ENCODE measurements at places on chromosomes 11 and 22.
A peak's percentile ranks its signal among the peaks of the same experiment; 100 is the strongest.

DNA sequence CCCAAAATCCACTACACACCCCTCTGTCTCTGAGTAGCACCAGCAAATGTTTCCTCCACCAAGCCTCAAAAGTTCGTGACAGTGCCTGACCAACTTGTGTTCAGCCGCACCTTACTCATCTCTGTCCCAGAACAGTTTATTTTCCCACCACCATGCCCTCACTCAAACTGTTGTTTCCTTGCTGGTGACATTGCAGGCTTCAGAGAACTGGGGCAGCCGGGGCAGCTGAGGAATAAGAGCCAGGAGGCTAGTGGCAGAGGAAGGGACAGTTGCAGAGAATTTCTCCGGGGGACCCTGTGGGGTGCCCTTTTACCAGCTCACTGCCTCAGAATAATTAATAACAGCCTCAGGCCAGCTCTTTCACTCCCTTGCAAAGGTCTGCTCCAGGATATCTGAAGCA is 709 bp upstream of the KCNE3 start:
- DNase-seq = no peak

DNA sequence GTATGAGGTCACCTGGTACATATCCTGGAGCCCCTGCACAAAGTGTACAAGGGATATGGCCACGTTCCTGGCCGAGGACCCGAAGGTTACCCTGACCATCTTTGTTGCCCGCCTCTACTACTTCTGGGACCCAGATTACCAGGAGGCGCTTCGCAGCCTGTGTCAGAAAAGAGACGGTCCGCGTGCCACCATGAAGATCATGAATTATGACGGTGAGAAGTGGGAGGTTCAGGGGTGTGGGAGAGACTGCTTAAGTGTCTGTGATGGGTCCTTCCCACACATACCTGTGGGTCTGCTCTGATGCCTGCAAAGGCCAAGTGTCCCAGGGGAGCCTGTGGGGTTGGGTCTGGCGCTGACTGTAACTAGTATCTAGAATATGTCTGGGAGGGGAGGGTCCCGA is 3.9 kb downstream of the APOBEC3G start:
- DNase-seq = no peak

DNA sequence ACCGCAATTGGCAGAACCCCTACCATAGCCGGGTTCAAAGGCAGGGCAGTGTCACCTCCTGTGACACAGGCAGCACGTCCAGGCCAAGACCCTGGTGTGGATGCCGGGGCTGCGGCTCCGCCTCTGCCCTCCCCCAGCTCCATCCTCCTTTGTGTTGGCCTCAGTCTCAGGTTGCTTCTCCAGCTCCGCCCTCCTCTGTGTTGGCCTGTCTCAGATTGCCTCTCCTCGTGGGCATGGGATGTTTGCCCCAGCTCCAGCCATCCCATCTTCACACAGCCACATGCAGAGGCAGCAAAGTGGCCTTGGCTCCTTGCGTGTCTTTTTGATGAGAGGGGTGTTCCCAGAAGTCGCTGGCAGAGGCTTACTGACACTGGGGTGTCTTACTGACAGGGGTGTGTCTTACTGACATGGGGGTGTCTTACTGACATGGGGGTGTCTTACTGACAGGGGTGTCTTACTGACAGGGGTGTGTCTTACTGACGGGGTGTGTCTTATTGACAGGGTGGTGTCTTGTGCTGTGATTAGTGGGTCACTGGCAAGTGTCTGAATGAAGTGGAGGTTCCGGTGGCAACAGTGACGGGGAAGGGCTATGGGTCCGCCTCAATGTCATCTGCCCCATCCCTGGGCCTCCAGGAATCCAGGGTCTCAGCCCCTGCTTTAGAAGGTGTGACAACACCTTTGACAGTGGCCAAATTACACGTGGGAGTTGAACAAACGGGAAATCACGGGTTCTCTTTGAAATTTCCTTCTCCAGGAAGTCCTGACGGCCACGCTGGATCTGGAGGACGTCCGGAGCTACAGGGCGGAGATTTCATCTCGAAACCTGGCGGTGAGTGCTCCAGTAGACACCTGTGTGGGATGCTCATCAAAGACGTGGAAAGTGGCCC is 24.9 kb downstream of the NADSYN1 start:
- no peak for DNase-seq

- DNase-seq = no peak
These were observed 38.1 kb downstream of the LRRC32 start for GRCh38 chr11:76632492-76632891.

DNA sequence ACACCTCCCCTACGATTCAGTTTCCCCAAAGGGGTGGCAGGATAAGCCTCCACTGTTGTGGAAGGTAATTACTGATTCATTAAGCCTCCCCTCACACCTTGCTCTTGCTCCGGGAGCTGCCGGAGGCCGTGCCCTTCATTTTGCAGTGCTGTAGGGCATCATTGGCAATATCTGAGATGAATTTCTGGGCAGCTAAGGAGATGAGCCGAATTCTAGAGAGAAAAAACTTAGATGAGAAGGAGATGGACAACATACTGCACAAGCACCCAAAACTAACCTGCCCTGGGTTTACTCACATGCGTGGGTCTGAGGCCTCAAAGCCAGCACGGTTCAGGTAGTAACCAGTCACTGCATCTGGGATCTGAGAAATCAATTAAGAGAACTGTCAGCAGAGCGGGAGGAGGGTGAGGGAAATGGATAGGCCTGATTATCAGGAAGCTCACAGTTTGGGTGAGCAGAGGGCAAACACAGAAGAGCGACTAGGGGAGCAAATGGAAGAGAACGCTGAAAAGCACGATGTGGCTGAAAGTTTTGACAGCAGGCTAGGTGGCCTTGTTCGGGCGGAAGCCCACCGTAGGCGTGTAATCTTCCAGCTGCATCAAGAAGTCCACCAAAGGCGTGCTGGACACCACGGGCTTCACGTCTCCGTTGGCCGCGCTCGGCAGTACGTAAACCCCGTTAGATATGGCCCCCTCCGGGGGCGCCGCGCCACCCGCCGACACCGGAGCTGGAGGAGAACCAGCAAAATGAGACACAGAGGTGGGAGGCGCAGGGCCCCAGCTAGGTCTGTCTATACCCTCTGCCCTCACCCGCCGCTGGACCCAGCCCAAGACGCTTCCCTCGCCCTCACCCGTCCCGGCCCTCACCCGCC is 689 bp downstream of the TAF10 start:
- DNase-seq = peak; percentile 19

GRCh38 chr11:107252429-107253161 is 205.0 kb downstream of the CWF19L2 start:
- DNase-seq = no peak

- no peak for DNase-seq
These were observed 199.8 kb downstream of the MIAT start for GRCh38 chr22:26857169-26857568.

GRCh38 chr11:60718524-60719316 is 5.8 kb upstream of the MS4A18 start:
- DNase-seq = no peak

GRCh38 chr11:99192716-99193115 is 172.0 kb downstream of the CNTN5 start:
- DNase-seq = no peak

DNA sequence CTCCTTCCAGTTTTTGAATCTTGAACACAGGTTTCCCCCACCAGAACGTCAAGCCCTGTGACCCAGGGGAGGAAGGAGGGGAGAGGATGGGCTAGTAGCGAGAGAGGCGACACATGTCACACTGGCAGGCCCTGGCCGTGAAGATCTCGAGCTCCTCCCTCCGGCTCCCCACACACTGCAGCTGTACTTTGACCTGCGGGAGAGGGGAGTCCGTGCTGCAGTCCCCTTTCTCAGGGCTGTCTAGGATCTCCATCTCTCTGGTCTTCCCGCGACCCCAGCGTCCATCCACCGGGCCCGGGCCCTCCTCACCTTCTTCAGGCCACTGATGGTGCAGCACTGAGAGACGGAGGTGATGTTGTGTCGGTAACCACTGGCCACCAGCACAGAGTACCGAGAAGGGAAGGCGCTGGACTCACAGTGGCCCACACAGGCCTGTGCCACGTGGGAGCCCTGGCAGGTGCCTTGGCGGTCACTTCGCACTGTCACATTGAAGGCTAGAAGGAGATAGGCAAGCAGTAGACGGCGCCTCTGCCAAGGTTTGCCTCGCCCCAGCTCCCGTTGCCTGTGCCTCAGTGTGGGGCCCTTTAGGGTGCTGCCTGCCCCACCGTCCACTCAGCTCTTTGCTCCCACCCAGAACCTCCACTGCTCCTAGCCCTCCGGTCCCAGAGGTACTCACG is 873 bp downstream of the GPHA2 start:
- no peak for DNase-seq

- DNase-seq = no peak
These were observed 41.6 kb downstream of the WEE1 start for GRCh38 chr11:9615031-9615451.

DNA sequence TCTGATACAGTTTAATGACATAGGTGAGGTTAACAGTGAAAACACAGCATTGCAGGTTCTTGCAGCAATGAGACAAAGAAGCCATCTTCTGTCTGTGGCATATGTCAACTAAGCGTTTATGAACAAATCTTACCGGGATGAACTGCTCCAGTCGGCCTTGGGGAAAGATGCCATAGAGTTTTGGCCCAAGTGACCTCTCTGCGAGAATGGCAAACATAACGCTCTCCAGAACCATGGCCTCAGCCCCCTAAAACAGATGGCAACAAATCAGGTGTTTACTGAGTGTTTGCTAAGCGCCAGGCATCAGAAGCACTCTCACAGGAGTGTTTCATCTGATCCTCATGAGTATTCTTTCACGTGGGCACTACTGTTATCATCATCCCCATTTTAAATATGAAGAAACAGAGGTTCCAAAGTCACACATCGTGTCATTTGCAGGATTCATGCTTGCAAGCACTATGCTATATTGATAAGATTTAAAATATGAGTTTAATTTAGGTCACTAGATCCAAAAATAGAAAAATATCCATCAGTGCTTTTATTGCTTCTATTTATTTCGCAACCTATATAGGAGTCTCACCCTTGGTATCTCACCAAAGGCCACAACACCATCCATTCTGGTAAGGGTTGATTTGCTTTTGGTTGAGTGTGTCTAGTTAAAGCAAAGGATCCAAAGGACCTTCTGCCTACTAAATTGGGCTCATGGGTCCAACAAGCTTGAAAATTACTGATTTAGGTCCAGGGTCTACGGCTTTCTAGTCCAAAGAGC is 35.9 kb downstream of the TCIRG1 start:
- DNase-seq = no peak

GRCh38 chr11:69915501-69916250 is 96.5 kb upstream of the FGF3 start:
- peak; percentile 71 for DNase-seq

DNA sequence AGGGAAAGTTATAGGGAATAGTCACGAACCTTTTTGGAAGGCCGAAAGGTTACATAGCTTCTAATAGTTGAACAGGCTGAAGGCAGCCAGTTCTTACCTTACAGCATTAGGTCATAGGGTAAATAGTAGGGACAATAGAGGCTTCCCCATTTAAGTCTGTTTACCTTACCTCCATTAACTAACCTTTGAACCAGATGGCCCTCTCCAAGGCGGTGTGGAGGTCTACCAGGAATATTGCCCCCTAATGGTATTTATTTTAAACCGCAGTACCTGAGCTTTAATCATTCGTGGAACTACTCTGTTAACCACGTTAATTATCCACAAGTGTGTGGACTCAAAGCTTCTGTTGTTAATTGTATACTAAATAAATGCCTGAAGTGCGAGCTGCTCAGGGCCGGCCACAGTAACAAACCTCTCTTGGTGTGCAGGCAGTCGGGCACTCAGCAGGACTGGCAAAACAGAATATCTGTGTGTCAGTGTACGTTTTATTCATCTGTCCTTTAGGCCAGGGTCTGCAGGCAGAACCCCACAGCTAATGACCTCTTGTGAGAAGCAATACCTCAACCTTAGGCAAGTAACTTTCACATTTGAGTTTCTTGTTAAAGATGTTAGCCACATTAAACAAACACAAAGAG is 81.7 kb downstream of the PRCP start:
- DNase-seq = no peak

DNA sequence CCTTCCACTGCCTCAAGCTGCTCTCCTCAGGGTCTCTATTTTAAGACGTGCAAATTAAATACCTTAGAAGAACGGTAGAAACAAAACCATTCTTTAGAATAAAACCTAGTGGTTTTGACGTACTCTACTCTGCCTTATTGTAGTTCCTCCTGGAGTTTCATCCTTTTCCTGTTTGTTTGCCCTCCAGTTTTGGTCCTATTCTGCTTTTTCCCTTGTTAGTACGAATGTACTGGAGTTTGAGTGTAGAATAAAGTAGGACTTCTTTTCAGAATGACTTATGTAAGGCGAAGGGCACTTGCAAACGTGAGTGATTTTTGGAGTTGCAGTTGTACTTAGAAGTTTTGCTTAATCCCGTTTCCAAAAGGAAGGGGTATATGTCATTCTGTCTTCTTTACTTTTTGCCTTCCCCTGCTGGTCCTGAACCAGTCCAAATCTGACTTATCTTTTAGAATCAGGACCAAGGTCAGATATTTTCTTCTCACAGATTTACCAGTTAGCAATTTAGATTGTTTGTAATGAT is 1.4 kb downstream of the SIK2 start:
- DNase-seq = no peak

GRCh38 chr11:128153697-128154048 is 433.7 kb downstream of the ETS1 start:
- DNase-seq = no peak

DNA sequence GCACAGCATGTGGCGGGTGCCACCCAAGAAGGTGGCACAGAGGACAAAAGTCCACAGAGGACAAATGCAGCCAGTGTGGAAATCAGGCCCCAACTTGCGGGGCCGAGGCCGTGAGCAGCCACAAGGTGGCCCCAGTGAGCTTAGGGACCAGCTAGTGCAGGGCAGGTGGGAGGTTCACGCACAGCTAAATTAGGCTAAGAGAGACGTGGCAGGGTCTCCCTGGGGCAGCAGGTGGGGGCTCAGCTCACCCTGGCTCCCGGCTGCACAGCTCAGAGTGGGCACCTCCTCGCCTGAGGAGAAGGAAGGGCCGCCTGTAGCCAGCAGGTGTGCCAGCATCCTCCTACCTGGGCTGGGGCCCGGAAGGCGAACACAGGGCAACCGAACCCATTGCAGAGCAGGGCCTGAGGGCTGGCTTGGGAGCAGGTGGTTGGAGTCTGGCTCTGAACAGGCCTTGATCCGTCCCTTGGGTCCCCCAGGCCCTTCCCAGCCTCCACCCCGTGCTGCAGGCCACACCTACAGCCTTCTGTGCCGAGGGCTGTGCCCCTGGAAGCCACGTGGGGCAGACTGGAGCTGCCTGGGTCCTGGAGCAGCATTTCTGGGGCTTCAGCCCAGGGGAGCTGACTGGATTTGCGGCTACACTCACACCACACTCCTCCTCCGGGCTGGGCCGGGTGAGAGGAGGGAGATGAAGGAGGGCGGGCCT is 26.1 kb upstream of the CELSR1 start:
- peak; percentile 43 for DNase-seq

DNA sequence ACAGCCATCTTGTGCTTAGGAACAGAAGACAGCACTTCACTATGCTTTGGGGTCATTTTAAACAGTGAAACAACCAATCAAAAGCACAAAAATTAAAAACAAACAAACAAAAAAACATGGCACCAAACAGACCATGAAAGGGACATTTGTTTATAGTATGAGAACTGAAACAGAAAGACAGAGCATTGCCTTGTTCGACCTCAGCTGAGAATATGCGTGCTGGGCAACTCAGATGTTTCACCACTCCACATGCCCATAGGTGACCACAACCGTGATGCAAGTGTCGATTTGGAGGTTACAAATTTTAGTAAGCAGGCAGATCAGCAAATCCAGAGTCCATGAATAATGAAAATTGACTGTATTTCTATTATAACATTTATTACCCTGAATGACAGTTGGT is 30.0 kb downstream of the NNMT start:
- DNase-seq = no peak

- DNase-seq = no peak
These were observed at the start of gene DBX1 for GRCh38 chr11:20160425-20161229. Gene DBX1 (minus strand): TSS chr11:20160475. CDS start chr11:20160324, 151 bp downstream.

Data from astrocyte of the spinal cord (primary cell).